ENCODE measurements at places on chromosomes 7 and 10.

DNA sequence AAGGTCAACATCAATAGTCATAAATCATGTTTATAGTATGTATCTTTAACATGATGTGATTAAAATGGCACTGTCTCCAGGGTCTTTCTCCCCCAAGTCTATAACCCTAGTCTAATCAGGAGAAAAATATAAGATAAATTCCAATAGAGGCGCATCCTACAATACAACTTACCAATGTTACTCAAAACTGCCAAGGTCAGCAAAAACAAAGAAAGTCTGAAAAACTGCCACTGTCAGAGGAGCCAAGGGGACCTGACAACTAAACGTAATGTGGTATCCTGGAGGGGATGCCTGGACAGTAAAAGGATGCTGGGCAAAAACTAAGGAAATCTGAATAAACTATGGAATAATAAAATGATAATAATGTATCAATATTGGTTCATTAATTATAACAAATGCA is 63.9 kb downstream of the TPK1 start:
- DNase-seq: no peak

DNA sequence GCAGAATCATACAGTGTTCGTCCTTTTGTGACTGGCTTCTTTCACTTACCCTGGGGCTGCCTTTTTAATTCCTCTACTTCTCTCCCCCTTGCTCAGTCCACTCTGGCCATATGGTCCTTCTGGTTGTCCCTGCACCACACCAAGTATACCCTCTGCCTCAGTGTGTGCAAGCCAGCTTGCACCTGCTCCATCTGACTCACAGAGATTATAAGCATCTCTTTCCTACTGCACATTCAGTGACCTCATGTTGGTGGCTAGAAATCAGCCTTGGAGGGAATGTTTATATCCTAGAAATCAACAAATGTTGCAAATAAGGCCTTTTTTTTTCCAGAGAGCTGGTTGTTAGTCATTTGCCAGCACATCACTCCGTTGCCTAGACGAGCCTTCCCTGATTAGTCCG is 67.5 kb upstream of the C10orf90 start:
- no peak for DNase-seq

DNA sequence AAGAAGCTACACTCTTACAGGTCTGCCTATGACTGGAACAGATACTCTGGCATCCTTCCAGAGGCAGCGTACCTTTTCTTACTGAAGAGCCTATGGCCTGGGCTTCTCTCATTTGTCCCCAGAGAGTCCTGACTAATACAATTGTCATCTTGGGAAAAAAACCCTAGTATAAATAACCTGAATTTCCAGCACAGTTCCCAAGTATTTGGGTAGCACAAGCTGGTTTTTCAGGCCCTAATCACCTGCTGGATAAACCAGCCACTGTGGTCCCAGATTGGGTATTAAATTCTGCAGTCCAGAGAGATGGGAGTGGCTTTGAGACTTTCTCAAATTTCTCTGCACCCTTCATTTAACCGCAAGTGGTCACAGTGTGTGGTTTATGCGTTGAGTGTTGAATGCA is 186.8 kb upstream of the NEBL start:
- DNase-seq: no peak

GRCh38 chr7:12111422-12112405 is 99.4 kb upstream of the TMEM106B start:
- peak; percentile 5 for DNase-seq

DNA sequence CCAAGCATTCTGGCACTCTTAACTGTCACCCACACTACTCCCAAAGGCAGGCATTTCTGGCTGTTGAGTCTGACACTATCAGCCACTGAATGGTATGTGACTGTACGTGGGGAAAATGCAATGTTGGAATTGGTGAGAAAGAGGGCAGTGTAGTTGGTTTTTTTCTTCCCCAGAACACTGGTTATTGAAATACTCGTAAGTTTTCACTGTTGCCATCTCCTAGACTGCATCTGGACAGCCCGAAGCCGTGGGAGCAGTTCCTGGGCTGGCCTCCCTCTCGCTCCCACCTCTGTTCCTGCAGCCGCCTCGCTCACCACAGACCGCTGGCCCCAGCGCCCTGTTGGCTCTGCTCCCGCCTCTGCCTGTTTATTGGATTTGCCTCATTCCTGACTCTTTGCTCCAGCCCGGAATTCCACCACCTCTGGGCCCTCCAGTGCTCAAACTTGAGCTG is 5.7 kb downstream of the PLCE1 start:
- no peak for DNase-seq

DNA sequence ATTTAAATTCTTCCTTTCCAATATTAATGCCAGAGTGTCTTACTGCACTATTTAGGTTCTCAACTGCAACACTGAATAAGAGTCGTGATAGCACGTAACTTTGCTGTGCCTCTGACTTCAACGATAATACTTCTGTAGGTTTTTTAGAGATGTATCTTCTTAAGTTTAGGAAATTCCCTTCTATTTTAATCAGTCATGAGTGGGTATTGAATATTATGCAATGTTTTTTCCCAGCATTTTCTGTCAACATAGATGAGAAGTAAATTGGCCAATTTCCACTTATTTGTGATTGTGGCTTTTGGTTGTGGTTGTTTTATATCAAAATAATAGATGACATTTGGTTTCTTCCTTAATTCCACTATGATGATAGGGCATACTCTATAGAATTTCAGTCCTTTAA is 6.7 kb upstream of the STK17A start:
- DNase-seq: no peak

- DNase-seq: no peak
These were observed 898.6 kb downstream of the LRMDA start for GRCh38 chr10:76329891-76330575.

- DNase-seq: no peak
These were observed 142.4 kb upstream of the BMPER start for GRCh38 chr7:33762911-33763306.

- DNase-seq: no peak
These were observed 29.3 kb downstream of the LMTK2 start for GRCh38 chr7:98135984-98136383.

GRCh38 chr10:22999942-23000341 is 72.1 kb downstream of the ARMC3 start:
- DNase-seq: no peak

GRCh38 chr10:27369880-27370279 is 129.3 kb upstream of the ACBD5 start:
- DNase-seq: no peak

DNA sequence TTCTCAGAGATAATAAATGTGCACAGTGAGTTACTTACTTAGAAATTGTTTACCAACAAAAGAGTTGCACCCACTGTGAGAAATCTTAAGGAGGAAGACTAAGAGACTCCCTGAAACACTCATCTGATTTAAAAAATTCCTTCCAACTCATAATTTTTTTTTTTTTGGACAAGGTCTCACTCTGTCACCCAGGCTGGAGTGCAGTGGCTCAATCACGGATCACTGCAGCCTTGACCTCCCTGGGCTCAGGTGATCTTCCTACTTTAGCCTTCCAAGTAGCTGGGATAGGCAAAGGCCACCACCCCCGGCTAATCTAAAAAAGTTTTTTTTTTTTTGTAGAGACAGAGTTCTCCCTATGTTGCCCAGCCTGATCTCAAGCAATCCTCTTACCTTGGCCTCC is 36.0 kb downstream of the MALSU1 start:
- DNase-seq: no peak

DNA sequence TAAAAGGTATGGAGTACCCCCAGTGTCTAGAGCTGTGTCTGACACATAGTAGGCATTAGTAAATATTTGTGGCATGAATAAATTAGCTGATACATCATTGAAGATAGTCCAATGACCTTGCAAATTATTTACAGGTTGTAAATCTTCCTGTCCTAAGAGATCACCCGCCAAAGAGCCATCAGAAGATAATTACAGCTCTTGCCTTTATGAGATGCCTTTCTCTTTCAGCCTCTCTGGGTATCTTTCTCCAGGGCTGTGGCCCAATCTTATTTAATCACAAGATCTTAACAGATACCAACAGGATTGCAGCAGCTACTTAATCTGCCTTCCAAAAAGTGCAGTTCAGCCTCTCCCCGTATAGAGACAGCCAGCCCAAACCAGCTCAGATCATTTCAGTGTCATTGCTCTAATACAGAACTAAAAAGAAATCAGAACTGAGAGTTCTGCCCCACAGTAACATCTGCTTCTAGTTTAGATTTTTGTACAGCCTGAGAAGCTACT is 41.5 kb downstream of the MYOF start:
- no peak for DNase-seq

- peak; percentile 85 for DNase-seq
These were observed 19.8 kb downstream of the DNAJB12 start for GRCh38 chr10:72334825-72335393.

DNA sequence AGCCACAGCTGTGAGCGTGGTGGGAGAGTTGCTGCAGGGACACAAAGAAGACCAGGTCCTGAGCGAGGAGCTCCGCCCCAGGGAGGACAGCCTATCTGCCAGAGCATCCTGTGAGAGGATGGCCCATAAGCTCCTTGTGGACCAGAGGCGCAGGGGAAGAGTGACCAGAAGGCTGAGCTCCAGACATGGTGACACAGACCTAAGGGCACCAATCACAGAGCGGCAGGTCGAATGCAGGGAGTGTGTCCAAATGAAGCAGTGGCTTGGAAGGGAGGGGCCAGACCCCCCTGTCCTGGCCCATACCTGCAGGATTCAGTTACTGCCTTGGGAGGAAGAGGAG is 135.8 kb upstream of the TMEM72 start:
- DNase-seq: no peak

DNA sequence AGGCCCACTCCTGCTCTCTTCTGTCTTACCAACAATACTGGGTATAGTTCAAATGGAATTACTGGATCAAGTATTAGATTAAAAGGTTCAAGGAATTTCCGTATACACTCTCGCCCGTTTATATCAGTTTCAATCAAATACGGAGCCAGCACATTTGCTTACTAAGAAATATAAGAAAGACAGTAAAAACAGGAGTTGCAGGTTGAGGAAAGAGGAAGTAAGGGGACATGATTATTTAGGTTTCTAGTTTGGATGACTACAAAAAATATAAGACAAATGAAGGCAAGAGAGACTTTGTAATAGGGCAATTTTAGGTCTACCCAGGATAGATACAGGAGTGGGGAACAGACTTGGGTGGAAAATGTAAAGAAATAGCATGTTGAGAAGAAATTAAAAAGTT is 109.9 kb upstream of the ABI1 start:
- DNase-seq: no peak

DNA sequence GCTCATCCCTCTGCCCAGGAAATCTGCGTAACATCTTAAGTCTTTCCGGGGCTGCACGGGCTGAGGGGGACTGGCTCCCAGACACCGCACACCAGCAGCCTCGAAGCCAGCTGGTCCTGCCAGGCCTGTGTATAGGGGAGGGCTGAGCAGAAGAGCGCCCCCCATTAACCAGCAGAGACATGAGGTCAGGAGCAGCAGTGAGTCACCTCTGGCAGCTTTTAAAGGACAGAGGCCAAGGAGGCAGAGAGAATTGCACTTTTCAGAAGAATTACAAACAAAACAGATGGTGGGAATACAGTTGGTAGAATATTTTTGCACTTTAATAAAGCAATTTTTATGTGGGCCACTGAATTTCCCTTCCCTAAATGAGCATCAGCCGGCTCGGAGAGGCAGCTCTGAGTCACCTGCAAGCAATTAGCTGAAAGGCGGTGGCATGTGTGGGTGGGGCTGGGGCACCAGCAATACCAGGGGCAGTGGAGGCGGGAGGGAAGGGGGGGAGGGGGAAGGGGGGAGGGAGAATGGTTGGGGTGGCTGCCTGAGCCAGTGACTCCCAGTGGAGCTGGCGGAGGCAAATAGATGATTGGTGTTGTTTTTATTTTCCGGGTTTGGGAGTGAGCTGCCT is 39.1 kb downstream of the GOLGA7B start:
- no peak for DNase-seq

DNA sequence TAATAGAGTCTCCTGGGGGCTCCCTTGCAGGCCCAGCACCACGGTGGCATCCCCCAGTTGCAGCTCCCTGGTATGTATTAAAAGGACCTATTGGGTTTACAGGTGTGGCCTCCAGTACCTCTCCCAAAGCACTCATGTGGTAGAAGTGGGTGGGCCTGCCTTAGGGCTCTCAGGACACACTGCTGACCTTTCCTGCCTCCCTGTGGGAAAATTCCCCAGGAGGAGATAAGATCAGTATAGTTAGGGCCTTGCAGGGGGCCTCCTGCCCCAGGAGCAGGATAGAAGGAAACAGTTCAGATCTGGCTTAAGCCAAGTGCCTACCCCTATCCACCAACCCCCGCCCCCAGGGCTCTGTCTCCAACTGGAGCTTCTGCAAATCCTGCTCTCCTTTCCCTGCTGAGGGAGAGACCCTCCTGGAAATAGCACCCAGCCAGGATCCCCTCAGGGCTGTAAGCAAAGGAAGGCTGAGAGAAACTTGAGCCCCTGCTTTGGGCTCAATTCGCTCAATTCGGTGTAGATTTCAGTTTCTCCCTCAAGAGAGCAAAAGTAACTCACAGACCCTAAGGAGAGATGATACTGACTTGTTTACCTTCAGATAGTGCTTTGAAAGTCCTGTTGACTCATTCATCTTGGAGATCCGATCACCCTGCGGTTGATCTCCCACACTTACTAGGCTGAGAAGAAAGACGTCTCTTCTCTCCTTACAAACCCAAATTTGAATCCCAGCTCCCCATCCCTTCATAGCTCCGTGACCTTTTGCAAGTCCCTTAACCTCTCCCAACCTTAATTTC is 130.6 kb downstream of the WDR11 start:
- DNase-seq: no peak

- DNase-seq: no peak
These were observed 60.7 kb downstream of the R3HCC1L start for GRCh38 chr10:98195120-98195519.

DNA sequence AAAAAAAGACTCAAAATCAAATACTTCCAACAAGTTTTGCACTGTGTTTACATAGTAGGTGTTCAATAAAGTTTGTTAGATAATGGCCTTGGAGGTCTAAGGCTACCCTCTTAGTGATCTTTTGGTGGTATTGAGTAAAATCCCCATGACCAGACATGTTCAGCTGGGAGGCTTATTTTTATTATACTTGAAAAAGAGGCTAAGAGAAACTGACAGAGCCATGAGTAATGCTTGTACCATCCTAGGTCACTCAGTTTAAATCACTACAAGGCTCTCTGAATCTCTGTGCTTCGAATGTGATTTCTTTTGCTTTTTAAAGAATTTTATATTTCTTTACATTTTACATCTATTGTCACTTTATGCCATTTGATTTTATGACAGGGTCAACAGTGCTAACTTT is 90.5 kb downstream of the TWIST1 start:
- no peak for DNase-seq

DNA sequence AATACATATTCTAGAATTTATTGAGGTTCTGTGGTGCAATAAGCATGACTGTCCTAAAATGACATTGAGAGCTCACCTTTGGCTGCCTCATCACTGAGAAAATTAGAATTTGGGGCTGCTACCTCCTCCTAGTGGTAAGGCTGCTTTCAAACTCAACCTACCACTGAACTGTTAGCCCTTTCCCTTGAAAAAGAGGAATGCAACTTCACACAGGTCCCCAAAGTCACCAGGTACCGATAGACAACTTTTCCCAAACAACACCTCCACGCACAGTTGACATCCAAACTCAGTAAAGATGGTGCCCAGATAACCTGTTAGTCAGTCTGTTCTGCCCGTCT is 75.9 kb upstream of the SCIN start:
- DNase-seq: no peak

- DNase-seq: no peak
These were observed 99.8 kb upstream of the STRIP2 start for GRCh38 chr7:129334473-129334872.

- DNase-seq: no peak
These were observed 310.7 kb downstream of the GALNT17 start for GRCh38 chr7:71442492-71443190.

- no peak for DNase-seq
These were observed 64.2 kb upstream of the DKK1 start for GRCh38 chr10:52249850-52250395.

GRCh38 chr7:36153571-36154097 is 580 bp downstream of the EEPD1 start:
- no peak for DNase-seq

GRCh38 chr7:71886046-71886445 is 526.1 kb downstream of the CALN1 start:
- no peak for DNase-seq
